Stimulated activated CD8-positive, alpha-beta memory T cell treated with anti-CD3 and anti-CD28 coated beads, Interleukin-4, amount 100 ng/mL, for 24 hours (primary cell): ENCODE measurements at places on chromosomes 13 and 19.

DNA sequence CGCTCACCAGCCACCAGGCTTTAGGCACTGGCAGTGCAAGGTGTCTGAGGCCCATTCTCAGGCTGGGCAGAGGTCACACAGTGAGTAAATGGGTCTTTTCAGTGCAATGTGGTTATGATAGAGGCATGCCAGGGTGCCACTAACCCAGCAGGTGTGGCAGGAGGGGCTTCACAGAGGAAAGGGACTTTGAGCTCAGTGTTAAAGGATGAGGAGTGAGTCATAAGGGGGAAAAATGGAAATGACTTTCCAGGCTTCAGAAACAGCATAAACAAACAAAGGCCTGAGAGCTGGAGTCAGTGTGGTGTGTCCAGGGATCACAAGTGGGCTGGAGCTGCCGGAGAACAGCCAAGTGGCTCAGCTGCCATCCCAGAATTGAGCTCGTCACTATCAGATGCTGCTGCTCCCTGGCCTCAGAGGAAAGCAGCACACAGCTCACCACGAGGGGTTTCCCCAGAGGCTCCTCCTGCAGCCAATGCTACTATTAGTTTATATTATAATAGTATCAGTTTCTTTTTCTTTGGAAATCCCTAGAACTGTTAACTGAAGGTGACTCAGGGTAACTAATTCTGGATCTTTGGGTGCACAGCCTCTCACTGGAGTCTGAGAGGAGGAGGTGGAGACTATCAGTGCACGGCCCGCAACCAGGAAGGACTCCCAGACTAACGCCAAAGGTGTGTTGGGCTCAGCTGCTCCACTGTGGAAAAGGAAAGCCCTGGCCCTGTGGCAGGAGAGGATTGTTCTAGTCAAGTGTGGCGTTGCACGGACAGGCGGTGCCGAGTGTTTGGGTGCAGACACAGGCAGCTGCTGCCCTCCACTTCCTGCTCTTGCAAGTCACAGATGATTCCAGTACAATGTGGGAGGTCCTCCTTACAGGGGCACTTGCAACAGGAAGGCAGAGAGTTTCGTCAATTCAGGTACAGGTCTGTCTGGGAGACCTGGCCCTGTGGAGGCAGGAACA is 39.5 kb downstream of the DHRS12 start:
- DNase-seq = peak; percentile 55

- DNase-seq = no peak
Observed at GRCh38 chr13:94947965-94948371, 235.6 kb upstream of the SOX21 start.

DNA sequence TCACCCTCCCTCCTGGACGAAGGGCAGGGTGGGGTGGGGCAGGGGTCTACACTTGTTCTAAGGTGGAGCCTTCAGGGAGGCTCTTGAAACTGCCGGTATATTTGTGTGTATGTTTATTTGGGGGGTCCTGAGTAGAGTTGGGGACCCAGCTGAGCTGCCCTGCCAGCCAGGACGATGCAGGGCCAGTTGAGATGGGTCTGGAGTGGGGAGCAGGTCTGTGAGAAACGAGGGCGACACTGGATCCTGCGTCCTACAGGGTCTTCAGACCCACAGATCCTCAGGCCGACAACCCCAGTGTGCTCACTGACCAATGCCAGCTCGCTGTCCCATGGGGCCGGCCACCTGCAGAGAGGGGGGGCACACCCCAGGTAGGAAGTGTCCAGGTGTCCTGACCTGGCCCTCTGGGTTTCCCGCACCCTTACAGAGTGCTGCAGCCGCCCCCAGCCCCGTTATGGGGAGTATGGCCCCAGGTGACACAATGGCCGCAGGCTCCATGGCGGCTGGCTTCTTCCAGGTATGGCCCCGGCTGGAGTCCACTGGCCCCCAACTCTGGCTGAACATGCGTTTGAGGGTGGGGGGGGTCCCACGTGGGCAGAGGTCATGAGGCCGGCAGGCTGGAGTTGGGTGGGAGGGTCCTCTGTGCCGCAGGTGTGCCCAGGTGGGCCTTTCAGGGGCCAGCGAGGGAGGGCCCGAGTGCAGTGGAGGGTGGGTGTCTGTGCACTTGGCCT is 7.4 kb downstream of the ISYNA1 start:
- DNase-seq = no peak

DNA sequence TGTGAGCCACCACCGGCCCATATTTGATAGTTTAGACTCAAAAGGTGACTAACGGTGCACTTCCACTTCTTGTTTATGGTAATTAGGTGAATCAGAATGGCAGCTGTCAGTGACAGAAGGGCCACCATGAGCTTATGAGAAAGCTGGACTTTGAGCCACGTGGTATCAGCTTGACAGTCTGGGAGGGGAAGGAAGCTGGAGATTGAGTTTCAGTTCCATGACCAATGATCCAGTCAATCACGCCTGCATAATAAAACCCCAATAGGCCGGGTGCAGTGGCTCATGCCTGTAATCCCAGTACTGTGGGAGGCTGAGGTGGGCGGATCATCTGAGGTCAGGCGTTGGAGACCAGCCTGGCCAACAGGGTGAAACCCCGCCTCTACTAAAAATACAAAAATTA is 8.2 kb downstream of the EID2B start:
- no peak for DNase-seq

DNA sequence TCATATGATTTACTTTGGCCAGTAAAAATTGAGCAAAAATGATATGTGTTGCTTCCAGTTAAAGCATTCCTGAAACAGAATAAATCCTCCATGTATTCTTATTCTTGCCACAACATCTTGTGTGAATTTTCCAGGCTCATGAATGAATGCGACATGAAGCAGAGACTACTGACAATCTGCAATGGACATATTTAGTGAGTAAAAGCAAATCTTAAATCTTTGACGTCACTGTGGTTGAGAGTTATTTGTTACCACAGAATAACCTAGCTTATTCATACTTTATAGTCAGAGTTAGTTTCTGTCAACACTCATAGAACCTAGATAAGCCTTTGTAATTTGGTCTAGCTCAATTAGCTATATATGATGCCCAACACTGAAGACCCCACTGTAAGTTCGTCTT is 1443.1 kb downstream of the PCDH9 start:
- DNase-seq = no peak

DNA sequence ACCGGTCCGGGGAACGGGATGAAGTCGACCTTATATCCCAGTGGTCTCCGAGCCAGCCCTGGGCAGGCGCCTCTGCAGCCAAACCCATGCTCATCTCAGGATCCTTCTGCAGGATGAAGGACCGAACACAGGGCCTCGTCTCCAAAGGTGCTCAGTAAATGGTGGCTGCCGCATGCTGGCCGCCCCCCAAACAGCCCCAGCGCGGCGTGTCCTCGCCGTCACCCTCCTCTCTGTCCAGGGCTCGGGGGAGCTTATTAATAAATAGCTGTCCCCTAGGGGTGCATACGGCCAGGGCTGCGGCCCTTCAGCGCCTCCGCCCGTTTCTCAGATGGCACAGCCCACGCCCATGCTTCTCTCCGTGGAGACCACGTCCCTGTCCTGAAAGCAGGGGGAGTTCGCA is 32.6 kb upstream of the SPACA7 start:
- DNase-seq = no peak

DNA sequence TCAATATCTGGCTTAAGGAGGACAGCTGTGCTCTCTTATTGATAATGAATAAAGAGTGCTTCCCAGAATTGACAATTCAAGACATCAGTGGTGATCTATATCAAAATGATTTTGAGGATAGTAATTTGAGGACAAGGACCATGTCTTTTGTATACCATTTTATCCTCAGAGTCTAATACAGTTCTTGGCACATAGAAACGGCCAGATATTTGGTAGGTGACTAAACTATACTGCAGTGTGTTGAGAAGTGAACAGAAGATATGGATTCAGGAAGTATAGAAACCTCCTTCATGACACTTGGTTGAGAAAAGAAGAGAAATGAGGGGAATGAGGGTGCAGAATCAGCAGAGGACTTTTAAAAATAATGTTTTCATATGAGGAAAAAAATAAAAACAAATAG is 16.1 kb upstream of the LMO7 start:
- DNase-seq = no peak

- DNase-seq = no peak
Observed at GRCh38 chr13:34884366-34884765, 57.7 kb upstream of the NBEA start.

DNA sequence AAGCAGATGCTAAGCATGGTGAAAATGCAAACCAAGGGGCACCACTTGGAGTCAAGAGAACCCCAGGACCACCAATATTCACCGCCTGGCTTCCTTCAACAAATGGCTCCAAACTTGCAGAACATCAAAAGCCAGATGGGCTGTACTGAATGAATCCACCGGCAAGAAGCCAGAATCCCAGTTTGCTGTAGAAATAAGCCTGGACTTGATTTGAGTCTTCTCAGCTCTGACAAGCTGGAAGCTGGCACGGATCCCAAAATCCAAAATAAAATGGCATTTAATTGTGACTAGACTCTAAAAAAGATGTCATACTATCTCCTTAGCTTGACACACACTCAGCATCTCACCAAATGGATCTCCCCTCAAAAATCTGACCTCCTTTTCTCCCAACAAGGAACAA is 11.9 kb downstream of the EFNB2 start:
- no peak for DNase-seq

- no peak for DNase-seq
Observed at GRCh38 chr13:69283301-69283700, 824.3 kb upstream of the ATXN8OS start.

GRCh38 chr13:27744801-27745200 is 47.5 kb upstream of the GSX1 start:
- no peak for DNase-seq

- DNase-seq = no peak
Observed at GRCh38 chr13:110047496-110047895, 259.5 kb downstream of the COL4A1 start.

GRCh38 chr13:28761586-28761985 is 42.8 kb upstream of the SLC46A3 start:
- DNase-seq = no peak

DNA sequence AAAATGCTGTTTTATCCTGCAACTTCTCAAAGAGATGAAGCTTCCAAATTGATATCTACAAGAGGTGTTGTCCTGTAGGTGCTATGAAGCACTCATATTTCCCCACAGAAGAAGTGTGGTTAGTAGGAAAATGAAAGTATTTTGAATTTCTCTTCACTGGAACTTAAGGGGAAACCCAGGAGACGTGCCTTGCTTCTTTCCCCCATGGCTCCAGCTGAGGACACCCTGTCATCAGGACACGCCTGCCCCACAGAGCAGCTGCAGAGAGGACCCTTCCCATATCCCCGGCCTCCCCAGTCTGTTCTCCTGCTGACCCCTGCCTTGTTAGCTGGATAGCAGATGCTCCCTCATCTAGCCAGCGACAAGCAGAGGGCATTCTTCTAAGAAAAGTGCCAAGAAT is 371.3 kb downstream of the COG6 start:
- peak; percentile 18 for DNase-seq

DNA sequence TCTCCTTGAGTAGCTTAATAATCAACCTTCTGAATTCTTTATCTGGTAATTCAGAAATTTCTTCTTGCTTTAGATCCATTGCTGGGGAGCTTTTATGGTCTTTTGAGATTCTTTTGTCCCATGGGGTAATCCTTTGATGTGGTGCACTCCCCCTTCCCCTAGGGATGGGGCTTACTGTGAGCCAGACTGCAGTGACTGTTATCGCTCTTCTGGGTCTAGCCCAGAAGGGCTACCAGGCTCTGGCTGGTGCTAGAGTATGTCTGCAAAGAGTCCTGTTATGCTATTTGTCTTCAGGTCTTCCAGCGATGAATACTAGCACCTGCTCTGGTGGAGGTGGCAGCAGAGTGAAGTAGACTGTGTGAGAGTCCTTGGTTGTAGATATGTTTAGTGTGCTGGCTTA is 41.7 kb downstream of the UFM1 start:
- DNase-seq = no peak

- no peak for DNase-seq
Observed at GRCh38 chr13:98813993-98814392, 61.5 kb upstream of the SLC15A1 start.

- no peak for DNase-seq
Observed at GRCh38 chr13:44311011-44311780, 62.4 kb upstream of the SERP2 start.
